Aorta (tissue), 5 donors: ENCODE measurements at places on chromosomes 7 and 10.

DNA sequence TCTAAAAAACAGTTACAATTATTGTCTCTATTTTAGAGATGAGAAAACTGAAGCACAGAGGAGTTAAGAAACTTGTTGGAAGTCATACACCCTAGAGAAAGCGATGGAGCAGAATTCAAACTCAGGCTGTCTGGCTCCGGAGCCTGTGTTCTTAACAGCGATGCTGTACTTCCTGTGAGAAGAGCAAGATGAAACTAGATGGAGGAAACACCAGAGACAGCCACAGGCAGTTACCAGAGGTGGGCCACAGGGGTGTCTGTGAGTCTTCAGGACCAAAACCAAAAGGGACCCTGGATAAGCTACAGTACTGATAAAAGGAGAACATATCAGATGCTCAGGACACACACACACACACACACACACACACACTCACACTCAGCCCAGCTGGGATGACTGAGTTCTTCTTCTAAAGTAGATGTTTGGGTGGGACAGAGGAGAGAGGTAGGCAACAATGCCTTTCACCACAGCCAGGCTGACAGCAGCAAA lies 289.2 kb downstream of the FZD1 start:
- no peak for DNase-seq

DNA sequence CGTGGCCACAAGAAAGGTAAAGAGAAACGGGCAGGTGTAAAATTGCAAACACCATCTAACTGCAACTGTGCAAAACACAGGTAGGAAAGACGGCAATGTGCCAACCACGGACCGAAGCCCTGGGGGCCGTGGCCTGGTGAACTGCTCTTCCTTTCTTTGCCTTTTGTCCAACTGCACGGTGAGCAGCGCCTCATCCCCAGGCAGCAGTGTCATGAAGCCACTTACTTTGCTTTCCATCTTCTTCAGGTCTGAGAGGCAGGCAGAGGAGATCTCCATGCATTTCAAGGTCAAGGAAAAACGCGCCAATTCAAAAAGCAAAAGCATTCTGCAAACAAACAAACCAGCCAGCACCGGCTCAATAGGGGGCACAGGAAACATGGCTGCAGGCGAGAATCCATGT lies 12.9 kb downstream of the CFAP46 start:
- DNase-seq: no peak

DNA sequence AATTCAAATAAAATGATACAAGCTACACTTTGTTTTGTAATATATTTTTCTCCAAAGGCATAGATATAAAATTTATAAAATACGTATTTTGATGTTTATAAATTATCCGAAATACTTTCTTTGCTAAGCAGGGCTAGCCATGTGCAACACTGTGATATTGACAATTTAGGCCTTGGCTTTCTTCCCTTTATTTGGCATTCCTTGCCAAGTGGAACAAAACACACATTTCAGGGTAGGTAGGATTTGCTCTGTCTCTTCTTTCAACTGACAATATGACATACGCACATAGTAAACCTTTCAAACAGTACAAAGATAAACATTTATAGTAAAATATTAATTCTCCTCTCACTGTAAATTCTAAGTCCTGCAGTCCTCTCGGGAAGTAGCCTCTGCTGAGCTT lies 103.3 kb upstream of the POT1 start:
- no peak for DNase-seq

- no peak for DNase-seq
These were observed 43.1 kb downstream of the AMZ1 start for GRCh38 chr7:2730846-2731770.

GRCh38 chr10:75117995-75118394 lies 6.5 kb downstream of the SAMD8 start:
- DNase-seq: no peak

DNA sequence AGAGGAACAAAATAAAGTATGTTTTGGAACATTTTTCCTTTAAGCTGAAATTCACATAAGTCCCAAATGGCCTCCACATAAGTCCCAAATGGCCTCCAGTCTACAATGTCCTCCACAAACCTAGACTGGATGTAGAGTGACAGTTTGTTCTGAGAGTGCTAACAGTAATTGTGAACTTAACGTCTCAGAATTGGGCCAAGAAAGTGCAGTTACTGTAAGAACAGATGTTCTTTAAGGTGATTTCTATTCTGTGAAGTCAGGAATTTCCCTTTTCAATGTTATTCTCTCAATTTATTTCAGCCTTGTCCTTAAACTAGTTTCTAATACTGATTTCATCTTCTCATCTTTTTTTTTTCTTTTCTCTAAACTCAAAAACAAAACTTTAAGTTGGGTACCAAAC lies 188.7 kb upstream of the SEMA3E start:
- no peak for DNase-seq

GRCh38 chr10:46293832-46294640 lies 7.2 kb downstream of the ANTXRL start:
- peak; percentile 61 for DNase-seq

DNA sequence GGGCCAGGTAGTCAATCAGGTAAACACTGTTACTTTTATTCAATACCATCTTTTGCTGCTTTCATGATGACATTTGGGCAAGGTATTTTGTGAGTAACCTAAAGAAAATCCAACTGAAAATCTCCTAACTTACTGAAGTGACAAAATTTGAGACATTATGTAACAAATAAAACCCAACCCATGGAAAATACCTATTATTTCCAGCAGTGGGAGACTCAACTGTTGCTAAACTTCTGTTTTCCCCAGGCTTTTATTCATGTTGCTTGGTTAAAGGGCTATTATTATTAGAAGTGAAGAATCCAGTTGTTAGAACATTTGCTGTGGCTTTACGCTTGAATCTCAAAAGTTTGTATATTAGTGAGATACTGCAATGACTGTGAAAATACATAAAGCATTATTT lies 215.9 kb downstream of the MDFIC start:
- DNase-seq: no peak

- no peak for DNase-seq
These were observed 9.8 kb downstream of the TSPAN14 start for GRCh38 chr10:80463868-80464267.

DNA sequence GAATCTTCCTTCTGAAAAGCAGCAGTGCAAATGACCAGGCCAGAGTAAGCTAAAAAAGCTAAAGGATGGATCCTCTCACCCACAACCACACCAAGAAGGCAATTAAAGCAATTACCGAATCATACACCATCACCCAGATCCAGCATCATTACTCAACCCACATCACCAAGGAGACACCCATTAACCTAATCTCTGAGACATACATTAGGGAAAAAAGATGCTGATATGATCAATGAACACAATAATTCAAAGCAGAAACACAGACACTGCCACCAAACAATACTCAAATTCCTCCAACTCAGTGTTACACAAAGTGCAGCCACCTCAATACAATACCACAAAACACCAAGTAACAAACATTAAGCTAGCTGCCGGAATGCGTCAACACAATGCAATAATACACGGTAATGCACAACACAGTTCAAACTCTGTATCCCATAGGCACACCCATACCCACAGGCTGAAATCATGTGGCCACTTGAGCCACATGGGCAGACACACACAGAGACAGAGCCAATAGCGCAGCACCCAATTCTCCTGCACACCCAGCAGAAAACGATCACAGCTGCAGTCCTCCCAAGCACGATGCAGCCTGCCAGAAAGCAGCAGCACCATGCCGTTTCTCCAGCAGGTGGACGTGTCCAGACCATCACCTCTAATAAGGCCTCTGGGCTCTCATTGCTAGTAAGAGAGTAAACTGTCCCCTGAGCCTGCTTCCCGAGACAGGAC lies 21.5 kb downstream of the PAX2 start:
- DNase-seq: no peak

GRCh38 chr7:150972741-150973140 lies 5.4 kb downstream of the KCNH2 start:
- no peak for DNase-seq

GRCh38 chr10:57964351-57964750 lies 303.3 kb downstream of the IPMK start:
- DNase-seq: no peak

GRCh38 chr7:32022966-32023365 lies 47.2 kb downstream of the PDE1C start:
- DNase-seq: no peak

DNA sequence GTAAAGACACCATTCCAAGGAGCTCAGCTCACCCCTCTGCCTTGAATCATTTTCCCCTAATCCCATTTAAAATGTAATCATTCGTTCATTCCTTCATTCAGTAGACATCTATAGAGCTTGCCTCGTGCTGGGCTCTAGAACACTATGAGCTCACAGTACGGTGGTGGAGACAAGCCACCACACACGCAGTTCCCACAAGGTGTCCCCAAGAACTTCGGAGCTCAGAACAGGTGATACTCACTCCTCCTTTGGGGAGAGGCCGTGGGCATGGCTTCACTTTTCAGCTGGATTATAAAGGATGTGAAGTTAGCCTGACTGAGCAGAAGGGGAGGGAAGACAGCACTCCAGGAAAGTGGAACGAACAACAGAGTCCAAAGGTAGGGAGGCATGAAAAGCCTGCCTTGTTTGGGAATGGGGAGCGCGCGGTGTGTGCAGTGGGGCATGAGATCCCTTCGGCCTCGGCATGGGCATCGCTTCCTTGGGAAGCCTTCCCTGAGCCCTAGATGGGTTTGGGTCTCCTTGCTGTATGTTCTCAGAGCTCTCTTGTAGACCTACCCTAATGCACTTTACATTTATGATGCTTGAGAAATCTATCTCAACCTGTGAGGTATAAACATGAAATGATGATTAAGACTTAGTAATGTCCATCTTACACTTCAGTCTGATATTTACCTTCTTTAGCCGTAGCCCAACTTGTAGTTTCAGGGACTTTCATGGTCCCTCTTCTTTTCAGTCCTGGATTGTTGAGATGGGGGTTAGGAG lies 809 bp upstream of the OGA start:
- no peak for DNase-seq

DNA sequence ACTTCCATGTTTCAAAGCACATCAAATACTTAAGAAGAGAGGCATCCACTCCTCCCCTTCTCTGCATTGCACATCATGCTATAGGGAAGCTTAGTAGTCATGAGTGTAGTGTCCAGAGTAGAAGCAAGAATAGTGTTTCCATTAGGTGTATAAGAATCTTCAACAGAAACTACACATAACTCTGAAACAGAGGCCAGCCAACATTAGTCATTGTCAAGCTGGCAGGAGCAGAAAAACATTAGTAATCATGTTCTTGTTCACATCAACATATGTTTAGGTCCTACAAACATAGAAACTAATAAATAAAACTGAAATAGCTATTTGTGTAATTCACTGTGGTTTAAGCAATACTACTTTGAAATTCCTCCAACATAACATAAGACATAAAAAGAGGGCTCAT lies 370.2 kb downstream of the PPP1R3A start:
- DNase-seq: no peak

DNA sequence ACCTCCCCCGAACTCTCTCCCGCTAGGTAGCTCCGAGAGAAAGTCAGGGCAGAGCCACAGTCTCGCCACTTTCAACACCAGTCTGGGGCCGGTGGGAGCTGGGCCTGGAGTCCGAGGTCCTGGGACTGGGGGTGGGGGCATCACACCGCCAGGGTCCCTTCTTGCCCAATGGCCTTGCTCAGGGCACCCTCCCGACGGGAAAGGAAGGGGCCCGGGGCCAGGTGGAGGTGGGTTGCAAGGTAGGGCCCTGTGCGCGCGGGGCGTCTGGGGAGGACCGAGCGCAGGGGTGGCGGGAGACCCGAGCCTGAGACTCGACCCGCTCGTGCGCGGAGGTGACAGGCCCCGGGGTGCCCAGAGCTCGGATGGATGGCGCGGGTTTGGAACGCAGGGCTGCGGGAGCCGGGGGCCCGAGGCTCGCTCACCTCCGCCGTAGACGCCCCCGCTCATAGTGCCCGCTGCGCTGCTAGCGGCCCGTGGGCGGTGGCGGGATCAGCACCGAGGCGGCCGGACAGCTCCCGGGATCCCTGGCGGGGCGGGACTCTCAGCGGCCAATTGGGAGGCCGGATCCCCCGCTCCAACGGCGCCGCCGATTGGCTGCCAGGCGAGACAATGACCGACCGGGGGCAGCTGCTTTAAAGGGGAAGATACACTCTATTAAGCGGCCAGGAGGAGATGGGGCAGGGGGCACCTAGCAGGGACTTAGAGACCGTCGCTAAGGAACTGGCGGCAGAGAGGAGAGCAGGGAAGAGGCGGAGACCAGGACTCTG lies at the start of gene ACTL6B:
Gene ACTL6B, minus strand, starts transcription at position 541 of the 767 bp plus-strand sequence. Its CDS starts 94 bp downstream, at position 447.
- peak; percentile 91 for DNase-seq

- no peak for DNase-seq
These were observed 110.2 kb downstream of the ST8SIA6 start for GRCh38 chr10:17344206-17344605.

GRCh38 chr7:106534271-106534846 lies 126.6 kb downstream of the CCDC71L start:
- no peak for DNase-seq

DNA sequence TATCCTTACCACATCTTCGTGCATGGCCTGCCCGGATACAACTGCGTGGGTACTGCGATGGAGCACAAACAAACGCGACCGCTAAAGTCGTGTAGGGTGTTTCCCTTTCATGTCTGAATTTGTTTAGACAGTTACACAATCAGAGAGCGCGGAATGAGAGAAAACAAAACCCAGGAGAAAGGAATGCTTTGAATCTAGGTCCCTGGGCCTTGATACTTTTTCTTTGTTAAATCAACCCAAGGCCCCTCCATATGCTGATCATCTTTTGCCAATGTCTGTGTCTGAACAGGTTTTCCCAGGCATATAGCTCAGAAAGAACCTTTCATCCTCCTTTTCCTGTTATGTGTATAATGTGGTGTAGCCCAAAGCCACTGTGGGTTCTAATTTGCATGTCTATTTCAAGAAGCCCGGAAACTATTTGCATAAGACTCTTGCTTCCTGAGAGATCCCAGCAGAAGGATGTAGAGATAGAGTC lies 145.8 kb downstream of the FRMD4A start:
- DNase-seq: no peak

DNA sequence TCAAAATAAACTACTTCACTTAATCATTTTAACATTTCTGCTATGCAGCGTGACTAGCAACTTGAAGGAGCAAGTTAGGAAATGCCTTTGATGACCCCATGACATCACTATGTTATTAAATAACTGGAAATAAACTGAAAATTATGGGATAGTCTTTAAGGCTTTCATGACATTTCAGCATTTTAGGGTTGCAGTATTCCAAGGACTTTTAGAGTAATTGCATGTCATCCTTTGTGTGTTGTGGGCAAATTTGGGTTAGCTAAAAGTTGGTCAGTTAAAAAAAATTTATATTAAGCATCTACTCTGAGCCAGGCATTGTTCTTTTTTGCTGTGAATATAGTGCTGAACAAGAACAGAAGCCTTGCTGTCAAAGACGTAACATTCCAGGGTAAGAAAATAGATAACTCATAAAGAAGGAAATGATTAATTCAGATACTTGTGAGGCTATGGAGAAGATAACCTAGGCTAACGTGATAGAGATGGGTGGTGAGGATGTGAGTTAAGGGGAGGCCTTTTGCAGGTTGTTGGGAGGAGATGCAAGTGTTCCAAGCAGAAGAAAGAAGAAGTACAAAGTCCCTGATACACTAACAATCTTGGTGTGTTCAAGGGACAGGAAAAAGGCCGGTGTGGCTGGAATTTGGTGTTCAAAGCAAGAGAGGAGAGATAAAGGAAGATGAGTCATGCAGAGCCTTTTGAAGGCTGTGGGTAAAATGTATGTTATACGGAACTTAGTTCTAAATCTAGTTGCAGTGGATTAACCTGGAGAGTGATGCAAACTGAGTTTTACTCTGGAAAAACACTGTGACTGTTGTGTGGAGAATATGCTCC lies 610.2 kb downstream of the AUTS2 start:
- no peak for DNase-seq
